RPMI7951 (cell line): ENCODE measurements at places on chromosomes 1 and 21. TPM values are rescaled to one million over a fixed set of nuclear protein-coding genes. Genes with fewer than 3 reads are reported as not detected.

DNA sequence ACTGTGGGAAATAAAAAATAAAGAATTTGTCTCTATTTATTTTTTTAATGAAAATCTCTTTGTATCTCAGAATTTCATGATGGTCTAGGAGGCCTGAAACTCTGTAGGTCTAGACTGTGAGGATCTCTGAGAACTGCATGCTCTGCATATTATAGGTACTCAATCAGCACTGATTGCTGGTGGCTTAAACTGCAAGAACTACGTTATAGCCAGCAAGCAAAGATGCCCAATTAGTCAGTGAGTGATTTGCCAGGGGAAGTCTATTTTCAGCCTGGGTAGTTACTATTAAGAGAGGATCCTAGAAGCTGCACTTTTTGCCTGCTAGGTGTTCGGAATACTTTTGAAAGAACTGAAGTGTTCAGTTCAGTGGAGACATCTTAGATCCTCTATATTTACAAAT, 87.4 kb downstream of the GPR52 start:
- no peak for DNase-seq

GRCh38 chr1:206451134-206451686, 19.1 kb upstream of the IKBKE start:
- DNase-seq = no peak

DNA sequence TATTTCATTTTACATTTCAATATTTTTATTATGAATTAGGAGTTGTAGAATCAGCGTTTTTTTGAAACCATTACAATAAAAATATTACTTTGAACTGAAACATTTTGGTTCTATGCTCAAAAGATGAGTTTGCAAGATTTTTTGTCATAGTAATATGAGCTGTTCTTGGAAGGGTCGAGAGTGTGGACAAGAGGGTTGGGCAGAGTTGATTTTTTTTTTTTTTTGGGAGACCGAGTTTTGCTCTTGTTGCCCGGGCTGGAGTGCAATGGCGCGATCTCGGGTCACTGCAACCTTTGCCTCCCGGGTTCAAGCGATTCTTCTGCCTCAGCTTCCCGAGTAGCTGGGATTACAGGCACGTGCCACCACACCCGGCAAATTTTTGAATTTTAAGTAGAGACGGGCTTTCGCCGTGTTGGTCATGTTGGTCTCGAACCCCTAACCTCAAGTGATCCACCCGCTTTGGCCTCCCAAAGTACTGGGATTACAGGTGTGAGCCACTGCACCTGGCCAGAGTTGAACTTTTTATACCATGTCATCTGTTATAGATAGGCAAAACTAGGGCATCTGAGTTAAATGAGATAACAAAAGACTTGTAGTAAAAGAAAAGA, 3.3 kb downstream of the CACYBP start:
- no peak for DNase-seq

GRCh38 chr1:198283222-198283621, 126.4 kb downstream of the NEK7 start:
- no peak for DNase-seq

HSPG2 gene
- 9.7 and 12.4 TPM in 2 replicates for total RNA-seq
